Common myeloid progenitor, CD34-positive (primary cell): ENCODE measurements at places on chromosomes 2 and 18.

DNA sequence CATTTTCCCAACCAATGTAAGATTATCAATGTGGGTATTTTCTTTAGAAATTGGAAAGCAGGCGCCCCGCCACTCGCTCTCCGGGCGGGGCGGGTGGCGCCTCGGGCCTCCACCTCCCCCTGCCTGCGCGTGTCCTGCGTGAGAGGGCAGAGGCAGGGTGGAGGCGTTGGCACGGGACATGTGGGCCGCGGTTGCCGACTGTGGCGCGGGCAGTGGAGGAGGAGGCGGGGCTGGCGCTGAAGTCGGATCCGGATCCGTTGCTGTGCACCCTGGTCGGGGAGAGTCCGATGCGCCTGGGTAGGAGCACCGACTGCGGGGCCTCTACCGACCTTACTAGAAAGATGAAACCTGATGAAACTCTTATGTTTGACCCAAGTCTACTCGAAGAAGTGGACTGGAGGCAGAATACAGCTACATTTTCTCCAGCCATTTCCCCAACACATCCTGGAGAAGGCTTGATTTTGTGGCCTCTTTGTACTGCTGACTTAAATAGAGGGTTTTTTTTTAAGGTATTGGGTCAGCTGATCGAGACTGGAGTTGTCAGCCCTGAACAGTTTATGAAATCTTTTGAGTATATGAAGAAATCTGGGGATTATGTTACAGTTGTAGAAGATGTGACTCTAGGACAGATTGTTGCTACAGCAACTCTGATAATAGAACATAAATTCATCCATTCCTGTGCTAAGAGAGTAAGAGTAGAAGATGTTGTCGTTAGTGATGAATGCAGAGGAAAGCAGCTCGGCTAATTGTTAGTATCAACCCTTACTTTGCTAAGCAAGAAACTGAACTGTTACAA, 37.9 kb downstream of the PMS1 start:
- no peak overlapping the region for H3K4me3 ChIP-seq
- H3K27me3 ChIP-seq, result no peaks in the 10 kb centered on the region
- peaks cover 19% of the 10 kb centered on the region for H3K36me3 ChIP-seq
- no peak for DNase-seq

- H3K4me3 ChIP-seq, result no peak overlapping the region
- no peaks in the 10 kb centered on the region for H3K4me1 ChIP-seq
- no peaks in the 10 kb centered on the region for H3K27me3 ChIP-seq
- H3K27ac ChIP-seq, result no peak overlapping the region
Measured at GRCh38 chr2:186544255-186544675, 45.6 kb upstream of the ITGAV start.

DNA sequence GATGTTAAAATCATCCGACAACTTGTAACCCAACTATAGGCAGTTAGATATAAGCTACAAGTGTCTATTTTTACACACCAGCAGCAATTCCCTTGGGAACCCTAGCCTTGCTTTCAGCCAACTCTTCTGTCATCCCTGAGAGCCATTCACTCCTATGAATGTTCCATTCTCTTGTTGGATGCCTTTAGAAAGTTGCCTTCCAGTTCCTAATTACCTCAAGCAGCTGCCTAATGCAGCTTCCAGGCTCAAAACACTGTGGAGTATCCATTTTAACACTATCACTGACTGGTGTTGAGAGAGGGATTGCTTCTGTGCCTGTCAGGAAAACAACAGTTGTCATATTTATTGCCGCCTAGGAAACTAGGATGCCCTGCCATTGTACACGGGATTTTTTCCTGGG, 402.0 kb upstream of the ACVR2A start:
- no peak overlapping the region for H3K4me3 ChIP-seq
- no peak overlapping the region for H3K27ac ChIP-seq

DNA sequence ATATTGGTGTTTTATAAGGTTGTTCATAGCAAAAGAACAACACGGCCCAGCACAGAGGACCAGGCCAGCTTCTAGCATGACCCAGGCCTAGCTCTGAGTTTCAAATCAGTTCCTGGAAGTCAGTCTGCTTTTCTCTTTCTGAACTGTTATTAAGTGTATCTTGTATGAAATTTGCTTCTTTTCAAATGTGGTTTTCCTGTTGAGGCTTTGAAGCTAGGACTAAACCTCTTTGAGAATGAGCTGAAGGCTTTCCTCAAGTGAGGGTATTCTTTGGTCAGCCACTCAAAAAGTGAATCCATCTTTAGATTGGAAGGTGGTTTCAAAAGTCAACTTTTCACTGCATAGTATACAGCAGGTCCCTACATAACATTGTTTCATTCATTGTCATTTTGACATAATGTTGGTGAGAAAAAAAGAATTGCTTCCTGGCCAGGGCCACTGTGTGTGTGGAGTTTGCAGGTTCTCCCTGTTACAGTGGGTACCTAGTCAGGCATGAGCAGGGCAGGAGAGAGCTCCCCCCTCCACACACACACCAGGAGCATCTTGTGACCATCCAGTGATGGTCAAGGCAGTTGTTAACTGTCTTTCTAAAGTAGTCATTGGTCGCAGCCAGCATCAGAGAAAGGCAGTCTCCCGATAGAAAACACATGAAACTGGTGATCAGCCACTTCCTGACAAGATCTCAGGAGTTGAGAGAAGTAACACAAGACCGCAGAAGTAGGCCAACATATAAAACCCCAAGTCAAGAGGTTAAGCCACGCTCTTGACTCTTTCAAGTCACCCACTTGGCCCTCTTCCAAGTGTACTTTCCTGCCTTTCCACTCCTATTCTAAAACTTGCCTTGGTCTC, 6.7 kb upstream of the ACAA2 start:
- H3K27ac ChIP-seq, result no peak overlapping the region
- H3K4me3 ChIP-seq, result no peak overlapping the region
- H3K4me1 ChIP-seq, result peaks cover 20% of the 10 kb centered on the region

DNA sequence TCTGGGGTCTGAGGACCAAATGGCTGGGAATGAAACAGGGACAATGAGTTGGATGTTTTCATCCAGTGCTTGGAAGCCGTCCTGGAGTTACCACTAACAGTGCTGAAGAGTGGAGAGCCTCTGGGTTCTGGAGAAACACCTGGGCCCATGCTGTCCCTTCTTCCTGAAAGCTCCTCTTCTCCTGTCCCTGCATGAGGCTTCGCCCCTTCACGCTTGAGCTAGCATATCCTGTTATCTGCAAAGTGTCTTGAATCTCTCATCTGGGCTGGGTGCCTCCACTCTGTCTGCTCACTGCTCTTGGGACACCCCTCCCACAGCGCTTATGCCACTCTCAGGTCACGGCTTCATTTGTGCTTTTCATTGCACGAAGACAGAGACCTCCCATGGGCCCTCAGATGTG, 154.5 kb downstream of the MYCN start:
- no peak overlapping the region for H3K27ac ChIP-seq
- H3K4me1 ChIP-seq, result no peaks in the 10 kb centered on the region
- H3K36me3 ChIP-seq, result no peaks in the 10 kb centered on the region
- H3K4me3 ChIP-seq, result no peak overlapping the region

GRCh38 chr2:48946449-48947048, 191.0 kb upstream of the LHCGR start:
- no peak overlapping the region for H3K4me3 ChIP-seq
- H3K36me3 ChIP-seq, result no peaks in the 10 kb centered on the region
- H3K4me1 ChIP-seq, result no peaks in the 10 kb centered on the region
- no peaks in the 10 kb centered on the region for H3K27me3 ChIP-seq
- DNase-seq, result peak; percentile 73

DNA sequence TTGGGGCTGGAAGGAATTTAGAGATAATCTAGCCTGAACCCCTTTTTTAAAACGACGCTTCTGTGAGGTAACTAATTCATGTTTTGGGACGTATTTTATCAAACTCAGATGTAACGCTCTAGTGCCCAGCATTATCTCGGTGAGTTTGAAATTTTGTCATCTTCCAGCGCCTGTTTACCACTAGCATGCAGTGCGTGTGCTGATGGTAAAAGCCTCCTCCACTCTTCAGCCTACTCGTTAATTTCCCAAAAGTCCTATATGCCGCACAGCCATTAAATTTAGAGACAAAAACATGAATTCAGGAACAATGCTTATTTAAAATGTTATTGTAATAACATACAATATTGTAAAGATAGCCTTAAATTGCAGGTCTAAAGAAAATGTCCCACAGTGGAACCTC, 2.8 kb downstream of the ZCCHC2 start:
- no peak overlapping the region for H3K4me3 ChIP-seq
- DNase-seq, result no peak

GRCh38 chr2:32246911-32247310, 17.8 kb downstream of the NLRC4 start:
- DNase-seq, result no peak
- H3K36me3 ChIP-seq, result no peaks in the 10 kb centered on the region
- H3K27ac ChIP-seq, result no peak overlapping the region
- H3K4me1 ChIP-seq, result no peaks in the 10 kb centered on the region
- no peaks in the 10 kb centered on the region for H3K27me3 ChIP-seq
- no peak overlapping the region for H3K4me3 ChIP-seq

DNA sequence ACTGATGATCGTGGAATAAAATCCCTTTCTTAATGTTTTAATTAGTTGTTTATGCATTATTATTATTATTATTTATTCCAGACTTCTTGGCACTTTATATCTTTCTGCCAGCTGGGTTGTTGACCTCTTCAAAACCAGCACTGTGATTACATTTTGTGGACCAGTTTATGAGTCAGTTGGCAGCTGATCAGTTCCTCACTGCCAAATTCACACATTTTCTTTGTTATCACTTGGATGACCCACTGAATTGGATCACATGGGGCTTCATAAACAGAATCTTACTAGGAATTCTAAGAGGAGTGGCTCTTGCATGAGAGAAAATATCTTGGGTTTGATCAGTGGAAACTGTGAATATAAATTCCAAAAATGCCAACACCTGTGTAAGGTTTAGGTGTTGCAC, 321.8 kb upstream of the SPRED2 start:
- no peak for DNase-seq
- H3K27me3 ChIP-seq, result no peaks in the 10 kb centered on the region
- H3K36me3 ChIP-seq, result no peaks in the 10 kb centered on the region
- H3K4me3 ChIP-seq, result no peak overlapping the region

- H3K4me3 ChIP-seq, result no peak overlapping the region
- no peaks in the 10 kb centered on the region for H3K27me3 ChIP-seq
- no peak for DNase-seq
- peaks cover 8% of the 10 kb centered on the region for H3K4me1 ChIP-seq
- peaks cover 6% of the 10 kb centered on the region for H3K36me3 ChIP-seq
Measured at GRCh38 chr2:32760628-32761027, 132.8 kb downstream of the TTC27 start.

- no peak overlapping the region for H3K27ac ChIP-seq
- H3K4me1 ChIP-seq, result no peaks in the 10 kb centered on the region
- no peak for DNase-seq
- H3K4me3 ChIP-seq, result no peak overlapping the region
- peaks cover 6% of the 10 kb centered on the region for H3K36me3 ChIP-seq
Measured at GRCh38 chr2:69466728-69467127, 29.5 kb upstream of the NFU1 start.

- peaks cover 2% of the 10 kb centered on the region for H3K27me3 ChIP-seq
- H3K36me3 ChIP-seq, result no peaks in the 10 kb centered on the region
- H3K4me1 ChIP-seq, result no peaks in the 10 kb centered on the region
- no peak for DNase-seq
- H3K27ac ChIP-seq, result no peak overlapping the region
- H3K4me3 ChIP-seq, result no peak overlapping the region
Measured at GRCh38 chr18:923144-923866, 18.6 kb downstream of the ADCYAP1 start.

- DNase-seq, result peak; percentile 7
- peaks cover 3% of the 10 kb centered on the region for H3K4me1 ChIP-seq
- H3K4me3 ChIP-seq, result no peak overlapping the region
- H3K27ac ChIP-seq, result no peak overlapping the region
- no peaks in the 10 kb centered on the region for H3K36me3 ChIP-seq
Measured at GRCh38 chr2:26691881-26692278, 642 bp upstream of the KCNK3 start.

- peaks cover 37% of the 10 kb centered on the region for H3K4me1 ChIP-seq
- no peak overlapping the region for H3K4me3 ChIP-seq
- no peak for DNase-seq
- H3K27me3 ChIP-seq, result peaks cover 3% of the 10 kb centered on the region
- H3K27ac ChIP-seq, result no peak overlapping the region
Measured at GRCh38 chr2:136023416-136023815, 38.0 kb upstream of the DARS1 start.
